Breast epithelium (tissue), 4 donors: ENCODE measurements at places on chromosomes 4 and X. TPM values are rescaled to one million over a fixed set of nuclear protein-coding genes. Genes with fewer than 3 reads are reported as not detected.

Gene GABRG1
- not detected for total RNA-seq

- no peak for DNase-seq
These were observed 484.7 kb downstream of the PCDH7 start for GRCh38 chr4:31204874-31205273.

GRCh38 chr4:80419946-80420345 is 84.4 kb downstream of the CFAP299 start:
- DNase-seq, result no peak

GRCh38 chrX:37753384-37753783 is 26.5 kb upstream of the CYBB start:
- no peak for DNase-seq

- no peak for DNase-seq
These were observed 97.0 kb downstream of the AFAP1 start for GRCh38 chr4:7842384-7843279.

DNA sequence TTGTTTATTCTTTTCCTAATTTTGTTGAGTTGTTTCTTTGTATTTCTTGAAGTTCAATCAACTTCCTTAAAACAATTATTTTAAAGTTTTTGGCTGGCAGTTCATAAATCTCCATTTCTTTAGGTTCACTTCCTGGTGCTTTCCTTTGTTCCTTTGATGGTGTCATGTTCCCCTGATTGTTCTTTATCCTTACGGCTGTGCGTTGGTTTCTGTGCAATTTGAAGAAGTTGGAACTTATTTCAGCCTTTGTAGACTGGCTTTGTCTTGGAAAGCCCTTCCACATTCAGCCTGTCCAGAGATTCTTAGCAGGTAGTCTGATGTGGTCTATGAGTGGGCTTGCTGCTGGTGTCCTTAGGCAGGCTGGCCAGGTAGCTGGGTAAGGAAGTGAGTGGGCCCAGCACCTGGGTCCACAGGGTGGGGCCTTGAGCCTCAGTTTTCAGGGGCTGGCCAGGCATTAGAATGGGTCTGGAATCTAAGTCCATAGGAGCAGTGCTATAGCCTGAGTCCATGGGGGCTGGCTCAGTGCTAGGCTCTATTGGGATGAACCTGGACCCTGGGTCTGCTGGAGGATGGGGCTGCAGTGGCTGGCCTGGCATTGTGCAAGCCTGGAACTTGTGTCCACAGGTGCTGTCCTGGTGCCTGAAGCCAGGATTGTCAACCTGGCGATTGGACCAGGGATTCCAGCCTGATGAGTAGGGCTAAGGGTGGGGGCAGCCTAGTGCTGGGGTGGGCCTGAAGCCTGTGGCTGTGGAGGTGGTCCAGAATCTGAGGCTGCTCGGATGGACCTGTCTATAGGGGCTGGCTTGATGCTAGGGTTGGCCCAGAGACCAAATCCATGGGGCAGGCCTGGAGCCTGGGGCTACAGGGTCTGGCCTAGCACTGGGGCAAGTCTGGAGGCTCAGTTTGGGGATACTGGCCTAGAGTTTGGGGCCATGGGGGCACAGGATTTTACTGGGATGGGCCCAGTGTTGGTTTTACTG is 152.4 kb downstream of the STAG2 start:
- no peak for DNase-seq

DNA sequence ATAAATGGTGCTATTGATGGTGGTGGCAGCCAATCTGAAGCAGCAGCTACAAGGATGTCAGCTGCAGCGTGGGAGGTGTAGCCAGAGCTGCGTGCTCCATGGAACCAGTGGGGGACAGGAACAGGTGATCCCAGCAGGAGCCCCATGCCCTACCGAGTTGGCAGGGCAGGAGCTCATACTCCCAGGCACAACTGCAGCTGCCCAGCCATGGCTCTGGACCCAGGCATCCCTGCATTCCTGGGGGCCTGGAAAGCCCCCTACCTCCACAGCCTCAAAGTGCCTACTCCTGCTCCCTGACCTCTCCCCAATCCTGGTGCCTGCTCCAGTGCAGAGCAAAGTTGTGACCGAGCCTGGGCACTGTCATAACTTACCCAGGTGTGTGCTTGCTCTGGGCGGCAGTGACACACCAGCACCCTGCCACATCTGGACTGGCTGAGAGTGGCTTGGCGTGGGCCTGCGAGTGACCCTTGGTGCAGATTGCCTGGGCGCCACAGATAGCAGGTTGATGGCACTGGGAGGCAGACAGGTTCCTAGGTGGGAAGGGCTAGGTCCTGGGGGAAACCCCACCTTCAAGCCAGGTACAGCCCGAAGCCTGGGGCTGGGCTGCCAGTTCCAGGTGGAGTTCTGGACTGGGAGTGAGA is 101.1 kb downstream of the DCAF12L2 start:
- DNase-seq, result no peak
